ENCODE measurements at places on chromosomes 1 and 21. TPM values are rescaled to one million over a fixed set of nuclear protein-coding genes. Genes with fewer than 3 reads are reported as not detected.

KMO gene
- 0.71 TPM for total RNA-seq

SYT2 gene
- total RNA-seq: not detected

MYOG gene
- not detected for total RNA-seq

SH2D1B gene
- total RNA-seq: 0.19 TPM

AGMAT gene
- total RNA-seq: 11.3 TPM

PPIH gene
- 49.4 TPM for total RNA-seq

VHLL gene
- 0.78 TPM for total RNA-seq

RUNX1 gene
- 69.0 TPM for total RNA-seq

FMN2 gene
- not detected for total RNA-seq

TMEM69 gene
- 23.9 TPM for total RNA-seq

AUNIP gene
- not detected for total RNA-seq

PTGS2 gene
- not detected for total RNA-seq

PDC gene
- not detected for total RNA-seq

CLCA2 gene
- not detected for total RNA-seq

TNFSF4 gene
- total RNA-seq: 2.3 TPM

PTPRC gene
- total RNA-seq: 970 TPM

OLIG2 gene
- not detected for total RNA-seq

RAD54L gene
- total RNA-seq: 1.0 TPM

LAMC2 gene
- total RNA-seq: not detected

KCNT2 gene
- not detected for total RNA-seq

ZFP69B gene
- 12.8 TPM for total RNA-seq

PADI2 gene
- total RNA-seq: not detected

IL19 gene
- total RNA-seq: not detected

NPR1 gene
- total RNA-seq: not detected

TFAP2E gene
- total RNA-seq: 2.6 TPM

PDZK1 gene
- total RNA-seq: not detected

ANKRD65 gene
- not detected for total RNA-seq

OR2T2 gene
- total RNA-seq: not detected

RAVER2 gene
- total RNA-seq: 5.8 TPM

CIART gene
- total RNA-seq: 1.0 TPM

MTX1 gene
- total RNA-seq: 27.1 TPM

CD1E gene
- not detected for total RNA-seq

HPCAL4 gene
- total RNA-seq: 31.9 TPM

FOXE3 gene
- total RNA-seq: not detected

TRAF5 gene
- 72.4 TPM for total RNA-seq

S100A2 gene
- not detected for total RNA-seq

STUM gene
- 0.14 TPM for total RNA-seq

GJA4 gene
- not detected for total RNA-seq

FAM89A gene
- 9.3 TPM for total RNA-seq

GPR25 gene
- total RNA-seq: not detected

SPRR3 gene
- not detected for total RNA-seq

PRAMEF7 gene
- not detected for total RNA-seq

PTPN14 gene
- 0.05 TPM for total RNA-seq

AURKAIP1 gene
- total RNA-seq: 70.3 TPM

PRAMEF2 gene
- not detected for total RNA-seq

RSPH1 gene
- total RNA-seq: not detected

FCGR2B gene
- 3.5 TPM for total RNA-seq

GPR37L1 gene
- total RNA-seq: not detected

CFHR3 gene
- total RNA-seq: not detected

SYPL2 gene
- not detected for total RNA-seq

All from naive thymus-derived CD8-positive, alpha-beta T cell (primary cell).